ENCODE measurements at places on chromosomes 13 and 19.

- no peak for DNase-seq
Observed at GRCh38 chr19:5865772-5866171, 4.6 kb downstream of the FUT5 start.

- no peak for DNase-seq
Observed at GRCh38 chr13:24288870-24289269, 20.5 kb upstream of the C1QTNF9 start.

GRCh38 chr13:50912851-50913250 is 3.3 kb downstream of the RNASEH2B start:
- DNase-seq, result no peak

GRCh38 chr19:21498651-21499050 is 6.8 kb upstream of the ZNF429 start:
- DNase-seq, result no peak

DNA sequence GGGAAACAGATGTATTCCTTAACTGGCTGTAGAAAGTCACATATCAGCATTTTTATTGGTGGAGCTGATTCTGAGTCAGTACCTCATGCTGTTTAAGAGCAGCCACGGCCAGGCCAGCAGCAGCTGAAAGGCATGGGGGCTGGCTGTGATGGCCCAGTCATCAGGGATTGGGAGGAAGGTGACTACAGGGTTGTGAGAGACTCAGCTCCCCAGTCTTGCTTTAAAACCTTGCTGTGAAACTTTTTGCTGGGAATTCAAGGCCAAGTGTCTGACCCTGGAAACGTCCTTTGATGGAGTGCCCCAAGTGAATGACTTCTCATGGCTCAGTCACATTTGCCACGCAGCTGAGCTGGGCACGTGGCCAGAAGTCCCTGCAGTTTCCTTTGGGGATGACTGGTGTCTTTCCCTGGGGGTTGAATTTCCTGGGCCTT is 39.1 kb upstream of the RNF113B start:
- DNase-seq, result peak; percentile 50

DNA sequence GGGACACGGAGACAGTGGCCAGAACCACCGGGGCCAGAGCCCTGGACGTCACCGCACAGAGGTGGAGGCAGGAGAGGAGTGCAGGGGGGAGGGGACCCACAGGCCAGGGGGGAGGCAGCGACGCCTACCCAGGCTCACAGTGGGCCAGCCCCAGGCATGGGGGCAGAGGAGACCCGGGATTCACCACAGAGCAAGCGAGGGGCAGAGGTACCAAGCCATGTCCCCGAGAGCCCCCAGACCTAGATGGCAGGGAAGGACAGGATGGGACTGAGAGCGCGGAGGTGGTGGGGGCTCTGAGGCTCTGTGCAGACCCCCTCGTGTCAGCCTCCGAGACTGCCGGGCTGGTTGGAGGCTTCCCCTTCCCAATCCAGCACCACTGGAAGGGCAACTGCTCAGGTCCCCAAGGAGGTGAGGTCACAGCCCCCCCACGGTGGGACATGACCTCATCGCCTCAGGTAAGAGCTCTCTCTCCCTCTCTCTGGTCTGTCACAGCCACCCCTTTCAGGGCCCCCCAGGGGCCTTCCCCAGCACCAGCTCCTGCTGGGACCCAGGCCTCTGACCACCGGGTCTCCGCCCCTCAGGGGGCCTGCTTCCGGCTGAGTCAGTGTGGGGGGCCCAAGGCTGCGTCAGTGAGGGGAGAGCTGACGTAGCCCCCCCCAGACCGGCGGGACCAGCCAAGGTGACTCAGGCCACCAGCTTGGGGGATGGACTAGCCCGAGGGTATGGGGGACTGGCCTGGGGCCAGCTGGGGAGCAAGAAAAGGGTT is 2.2 kb upstream of the IL11 start:
- DNase-seq, result no peak

DNA sequence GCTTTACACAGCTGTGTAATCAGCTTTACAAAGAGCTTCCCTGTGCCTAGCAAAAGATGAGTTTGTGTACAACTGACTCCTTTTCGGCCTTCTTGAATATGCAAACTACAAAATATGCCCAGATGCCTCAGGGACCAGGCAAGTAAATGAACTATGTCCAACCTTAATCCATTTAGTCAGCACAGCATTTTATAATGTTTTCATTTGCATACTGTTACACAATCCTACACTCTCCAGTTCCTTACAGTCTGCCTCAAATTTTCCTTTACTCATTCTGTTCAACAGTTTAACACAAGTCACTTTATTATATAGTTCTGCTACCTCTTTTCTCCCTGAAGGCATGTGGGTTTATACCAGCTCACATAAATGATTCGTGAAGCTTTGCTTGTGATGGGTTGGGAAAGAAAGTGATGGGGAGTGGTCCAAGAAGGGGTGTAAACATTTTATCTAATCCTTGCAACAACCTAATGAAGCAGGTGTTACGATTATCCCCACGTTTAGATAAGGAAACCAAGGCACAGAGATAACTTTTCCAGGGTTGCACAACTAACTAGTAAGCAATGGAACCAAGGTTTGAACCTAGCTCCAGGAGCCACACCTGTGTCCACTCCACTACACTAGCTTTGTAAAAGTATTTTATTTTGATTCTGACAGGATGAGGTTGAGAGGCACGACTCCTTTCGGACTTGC is 3.3 kb upstream of the USP12 start:
- no peak for DNase-seq

DNA sequence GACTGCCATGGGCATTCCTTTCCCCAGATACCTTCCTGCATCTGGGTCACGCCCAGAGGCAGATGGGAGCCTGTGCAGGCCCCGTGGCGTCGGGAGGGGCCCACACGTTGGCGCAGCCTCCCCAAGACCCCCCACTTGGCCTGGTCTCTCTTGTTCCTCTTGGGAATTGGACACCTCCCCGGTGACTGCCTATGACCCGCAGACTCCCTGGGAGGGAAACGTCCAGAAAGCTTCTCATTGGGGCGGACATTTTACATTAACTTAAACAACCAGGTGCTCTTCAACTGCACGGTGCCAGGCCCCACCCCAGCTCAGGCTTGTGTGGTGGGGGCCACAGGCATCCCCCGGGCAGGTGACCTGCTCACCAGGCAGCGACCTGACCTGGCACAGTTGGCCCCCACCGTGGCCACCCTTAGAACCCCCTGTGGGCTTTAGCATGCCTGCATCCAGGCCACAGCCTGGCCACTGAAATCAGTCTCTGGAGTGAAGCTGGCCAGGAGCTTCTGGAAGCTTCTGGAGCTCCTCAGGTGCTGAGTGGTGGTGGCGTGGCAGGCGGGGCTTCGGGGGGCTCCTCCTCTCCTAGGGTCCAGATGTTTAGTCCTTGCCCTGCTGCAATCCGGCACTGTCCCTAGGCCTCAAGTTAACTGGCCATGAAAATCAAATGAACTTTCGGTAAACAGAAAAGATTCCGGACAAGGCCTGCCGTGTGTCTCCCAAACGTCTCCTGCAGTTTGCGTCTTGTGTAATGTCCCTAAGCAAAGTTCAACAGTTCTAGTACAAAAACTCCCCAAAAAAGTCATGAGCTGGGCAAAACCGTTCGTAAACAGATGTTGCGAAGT is 8.5 kb upstream of the PROZ start:
- DNase-seq, result no peak

DNA sequence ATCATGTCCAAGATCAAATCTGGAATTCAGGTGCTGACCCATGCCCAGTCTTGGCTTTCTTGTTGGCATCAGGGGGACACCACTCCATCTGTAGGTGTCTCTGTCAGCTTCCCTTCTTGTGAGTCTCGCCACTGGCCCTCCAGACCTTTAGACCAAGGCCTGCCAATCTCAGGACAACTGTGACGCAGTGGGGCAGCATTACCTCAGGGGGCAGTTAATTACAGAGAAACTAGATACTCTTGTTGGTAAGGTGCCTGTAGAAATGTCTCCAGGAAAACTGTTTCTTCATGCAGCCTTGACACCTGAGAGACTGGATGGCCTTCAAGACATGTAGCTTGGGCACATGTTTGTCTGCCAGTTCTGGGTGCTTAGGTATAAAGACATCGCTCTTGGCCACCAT is 46.7 kb upstream of the DACH1 start:
- no peak for DNase-seq

- no peak for DNase-seq
Observed at GRCh38 chr13:79406597-79406908, 498 bp upstream of the RBM26 start.

- DNase-seq, result no peak
Observed at GRCh38 chr19:30883071-30883470, 466.2 kb downstream of the TSHZ3 start.

- no peak for DNase-seq
Observed at GRCh38 chr19:57709616-57710015, 612 bp upstream of the ZNF154 start.

DNA sequence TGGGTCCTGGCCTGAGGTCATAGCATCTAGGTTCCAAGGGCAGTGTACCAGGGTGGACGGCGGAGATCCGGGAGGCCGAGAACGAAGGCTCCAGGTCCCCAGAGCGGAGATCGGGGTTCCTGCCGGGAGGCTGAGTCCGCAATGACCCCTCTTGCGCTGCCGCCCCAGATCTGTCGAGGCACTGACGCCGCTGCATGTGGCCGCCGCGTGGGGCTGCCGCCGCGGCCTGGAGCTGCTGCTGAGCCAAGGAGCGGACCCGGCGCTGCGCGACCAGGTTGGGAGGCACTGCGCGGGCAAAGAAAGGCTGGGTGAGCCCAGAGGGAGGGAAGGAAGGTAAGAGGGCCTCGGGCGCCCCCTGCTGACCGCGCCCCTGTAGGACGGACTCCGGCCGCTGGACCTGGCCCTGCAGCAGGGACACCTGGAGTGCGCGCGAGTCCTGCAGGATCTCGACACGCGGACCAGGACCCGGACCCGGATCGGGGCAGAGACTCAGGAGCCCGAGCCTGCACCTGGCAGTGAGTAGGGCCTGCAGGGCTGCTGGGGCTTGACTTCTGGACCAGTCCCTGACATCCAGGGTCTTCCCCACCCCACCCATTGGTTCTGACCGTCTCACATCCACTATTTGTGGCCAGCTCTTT is 906 bp downstream of the ANKLE1 start:
- peak; percentile 55 for DNase-seq

DNA sequence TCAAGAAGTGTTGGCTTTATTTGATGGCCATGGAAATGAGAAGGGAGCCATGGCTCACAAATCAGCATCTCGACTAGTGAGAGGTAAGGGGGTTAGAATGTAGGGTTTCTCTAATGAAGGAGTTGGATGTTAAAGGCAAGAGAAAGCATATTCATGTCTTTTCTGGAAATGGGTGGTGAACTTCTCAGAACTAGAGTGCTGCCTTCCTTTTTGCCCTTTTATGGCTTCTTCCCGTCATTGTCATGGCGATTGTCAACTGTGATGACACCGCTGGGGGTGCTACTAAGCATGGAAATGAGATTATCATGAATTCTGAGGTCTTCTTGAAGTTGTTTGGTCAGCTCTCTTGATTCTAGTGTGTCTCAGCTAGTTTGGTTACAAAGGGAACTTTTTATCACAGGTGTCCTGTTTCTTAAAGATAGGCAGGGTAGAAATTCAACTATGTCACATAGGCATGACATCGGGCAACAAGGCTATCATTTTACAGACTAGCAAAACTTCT is 180.4 kb downstream of the LIG4 start:
- DNase-seq, result no peak

DNA sequence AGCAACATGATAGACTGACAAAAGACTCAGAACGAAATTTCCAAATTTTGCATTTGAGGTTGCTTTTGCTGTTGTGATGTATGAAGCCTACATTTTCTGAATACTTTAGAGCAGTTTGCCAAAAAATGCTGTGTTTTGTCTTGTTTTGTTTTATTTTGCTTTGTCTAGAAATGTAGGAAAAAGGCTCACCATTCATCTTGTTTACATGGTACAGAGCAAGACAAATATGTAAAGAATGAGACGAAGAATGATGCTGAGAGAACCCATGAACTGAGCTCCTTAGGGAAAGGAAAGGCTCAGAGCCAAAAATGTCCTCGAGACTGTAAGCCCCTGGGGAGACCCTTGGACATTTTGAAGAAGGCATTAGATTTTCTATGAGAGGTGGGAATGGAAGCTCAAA is 6.8 kb upstream of the SPART start:
- DNase-seq, result no peak

GRCh38 chr19:13965926-13966683 is 13.8 kb downstream of the DCAF15 start:
- DNase-seq, result no peak

DNA sequence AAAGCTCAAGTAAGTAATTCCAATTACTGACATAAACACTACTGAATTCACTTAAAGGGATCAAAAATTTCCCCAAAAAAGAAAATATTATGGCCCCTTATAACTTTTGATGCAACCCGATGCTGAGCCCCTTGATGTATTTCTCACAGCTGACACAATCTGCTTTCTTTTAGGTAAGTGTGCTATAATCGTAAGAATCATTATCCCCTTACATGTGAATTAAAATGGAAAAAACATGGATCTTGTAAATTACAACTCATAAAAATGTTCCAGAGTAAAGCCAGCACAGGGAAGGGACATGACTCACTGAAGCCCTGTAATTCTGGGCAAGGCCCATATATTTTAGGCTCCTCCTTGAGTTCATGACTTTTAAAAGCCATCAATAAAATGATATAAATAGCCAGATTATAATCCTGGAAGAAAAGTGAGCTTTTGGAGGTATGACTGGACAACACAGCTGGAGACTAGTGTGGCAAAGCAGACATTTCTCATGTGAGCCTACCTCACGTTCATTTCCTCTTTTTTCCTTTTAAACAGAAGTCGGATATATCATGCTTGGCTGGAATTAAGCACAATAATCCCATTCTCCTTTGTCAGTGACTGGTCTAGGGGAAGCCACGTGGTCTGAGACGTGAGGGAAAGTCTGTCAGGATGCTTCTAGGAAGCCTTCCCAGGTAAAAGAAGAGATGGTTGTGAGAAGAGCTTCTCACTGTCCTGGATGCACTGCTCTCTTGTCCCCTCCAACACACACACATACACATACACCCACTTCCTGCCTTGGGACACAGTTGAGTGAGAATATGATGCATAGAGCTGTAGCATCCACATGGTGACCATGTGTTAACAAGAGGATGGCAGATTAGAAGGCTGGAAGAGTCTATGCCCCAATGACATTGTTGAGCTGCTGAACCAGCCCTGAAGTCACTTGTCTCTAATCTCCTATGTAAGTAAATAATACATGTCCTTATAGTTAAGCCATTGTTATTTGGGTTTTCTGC is 165.4 kb downstream of the RGCC start:
- DNase-seq, result no peak

- no peak for DNase-seq
Observed at GRCh38 chr19:17358395-17358794, 18.7 kb downstream of the PLVAP start.

- no peak for DNase-seq
Observed at GRCh38 chr19:41811036-41811435, 14.6 kb downstream of the CEACAM3 start.

- DNase-seq, result peak; percentile 36
Observed at GRCh38 chr19:48842789-48843162, 6.5 kb upstream of the HSD17B14 start.

DNA sequence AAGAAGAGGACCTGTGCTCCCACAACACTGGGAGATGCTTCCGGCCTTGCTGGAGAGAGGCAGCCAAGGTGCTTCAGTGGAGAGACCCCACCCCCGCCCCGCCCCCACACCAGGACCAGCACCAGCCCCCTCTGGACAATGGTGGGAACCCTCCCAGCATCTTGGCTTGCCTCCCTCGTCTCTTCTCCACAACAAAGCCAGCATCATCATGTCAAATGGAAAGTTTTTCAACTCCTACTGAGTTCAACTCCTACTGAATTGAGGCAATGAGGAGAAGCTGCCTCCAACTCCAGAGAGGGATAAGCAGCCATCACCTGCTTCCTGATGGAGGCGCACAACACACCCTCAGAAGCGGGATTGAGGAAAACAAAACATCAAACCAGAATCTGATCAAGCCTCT is 12.8 kb downstream of the DEDD2 start:
- DNase-seq, result no peak

Measured in bronchial epithelial cell (primary cell).